ENCODE measurements at places on chromosomes 12 and 14.

- no peak for DNase-seq
Measured at GRCh38 chr12:94336211-94336925, 123.3 kb downstream of the CEP83 start.

DNA sequence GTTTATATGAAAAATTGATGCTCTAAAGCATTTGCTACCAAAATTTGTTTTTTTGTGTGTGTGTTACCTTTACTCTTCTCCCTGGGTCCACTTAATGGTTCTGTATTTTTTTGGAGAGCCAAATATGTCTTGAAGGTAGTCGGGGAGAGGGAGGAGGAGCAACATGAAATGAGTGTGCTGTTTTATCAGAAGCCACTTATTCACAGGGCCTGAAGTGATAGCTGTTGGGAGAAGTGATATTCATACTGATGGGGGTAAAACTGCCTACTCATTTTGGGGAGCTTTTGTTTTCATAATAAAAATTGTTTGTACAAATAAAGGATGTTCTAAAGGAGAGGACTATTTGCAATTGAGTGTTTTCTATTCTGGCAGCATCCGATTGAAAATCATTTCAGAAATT, 29.2 kb downstream of the CRADD start:
- DNase-seq: no peak

GRCh38 chr12:127079636-127080035, 1187.3 kb upstream of the TMEM132C start:
- no peak for DNase-seq

DNA sequence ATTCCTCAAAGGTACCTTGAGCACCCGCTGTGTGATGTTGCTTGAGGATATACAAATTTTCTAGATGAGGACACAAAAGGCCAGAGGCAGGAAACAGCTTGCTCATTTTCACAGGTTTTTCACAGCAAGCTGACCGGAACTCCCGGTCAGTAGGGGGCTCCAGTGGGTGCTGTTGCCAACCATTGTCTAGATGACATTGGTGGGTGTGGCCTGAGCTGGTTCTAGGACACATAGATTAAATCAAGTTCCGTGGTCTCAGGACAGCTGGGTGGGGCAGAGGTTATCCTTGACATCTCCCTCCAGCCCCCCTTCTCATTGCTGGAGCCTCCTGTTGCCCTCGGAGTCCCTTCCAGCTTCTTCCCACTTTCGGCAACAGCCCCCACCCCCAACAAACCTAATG, 153.6 kb upstream of the FKBP4 start:
- no peak for DNase-seq

GRCh38 chr14:39884091-39884490, 451.9 kb upstream of the FBXO33 start:
- DNase-seq: no peak

GRCh38 chr12:114063435-114063834, 97.3 kb upstream of the RBM19 start:
- no peak for DNase-seq

- DNase-seq: no peak
Measured at GRCh38 chr12:67813456-67813904, 164.9 kb downstream of the DYRK2 start.

DNA sequence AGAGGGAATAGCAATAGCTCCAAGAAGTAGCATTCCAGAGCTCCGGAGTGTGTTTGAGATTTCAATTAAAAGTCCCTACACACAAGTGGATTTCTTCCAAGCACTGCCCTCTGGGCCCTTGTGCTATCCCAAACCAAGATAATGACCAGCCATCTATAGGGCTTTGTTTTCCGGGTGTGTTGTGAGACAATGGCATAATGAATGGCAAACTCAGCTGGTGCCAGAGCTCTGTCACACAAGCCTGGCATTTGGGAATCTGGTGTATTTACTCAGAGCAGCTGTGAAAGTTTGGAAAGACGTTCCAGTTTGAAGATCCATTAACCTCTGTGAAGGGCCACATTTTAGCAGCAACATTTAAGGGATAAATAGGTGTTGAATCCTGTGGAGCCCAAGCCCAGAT, 61.2 kb upstream of the TMTC2 start:
- DNase-seq: no peak

DNA sequence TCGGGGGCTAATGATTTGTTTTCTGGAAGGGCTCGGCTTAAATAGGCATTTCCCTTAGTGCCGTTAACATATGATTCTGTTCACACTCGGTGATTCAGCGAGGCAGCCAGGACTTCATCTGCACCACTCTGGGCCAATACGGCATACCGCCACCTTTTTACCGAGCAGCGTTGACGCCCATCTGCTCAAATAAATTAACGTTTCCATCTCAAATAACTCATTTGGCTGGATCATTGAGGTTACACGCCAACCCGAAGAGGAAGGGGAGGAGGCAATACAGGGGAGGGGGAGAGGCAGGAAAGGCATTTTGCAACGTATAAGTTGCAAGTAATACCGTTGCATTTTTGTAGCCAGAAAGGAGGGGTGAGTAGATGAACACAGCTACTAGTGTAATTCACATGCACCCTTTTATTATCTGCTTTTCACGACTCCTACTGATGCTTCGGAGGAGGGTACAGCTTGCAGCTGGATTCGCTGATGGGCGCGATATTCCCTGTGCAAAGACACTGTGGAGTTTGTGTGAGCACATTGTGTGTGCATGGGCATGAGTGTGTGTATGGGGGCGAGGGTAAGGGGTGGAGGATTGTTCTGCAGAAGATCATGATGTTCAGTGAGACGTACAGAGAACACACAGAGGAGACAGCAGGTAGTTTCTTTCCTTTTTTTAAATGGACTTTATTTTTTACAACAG, 45.9 kb downstream of the MAP1LC3B2 start:
- DNase-seq: no peak

DNA sequence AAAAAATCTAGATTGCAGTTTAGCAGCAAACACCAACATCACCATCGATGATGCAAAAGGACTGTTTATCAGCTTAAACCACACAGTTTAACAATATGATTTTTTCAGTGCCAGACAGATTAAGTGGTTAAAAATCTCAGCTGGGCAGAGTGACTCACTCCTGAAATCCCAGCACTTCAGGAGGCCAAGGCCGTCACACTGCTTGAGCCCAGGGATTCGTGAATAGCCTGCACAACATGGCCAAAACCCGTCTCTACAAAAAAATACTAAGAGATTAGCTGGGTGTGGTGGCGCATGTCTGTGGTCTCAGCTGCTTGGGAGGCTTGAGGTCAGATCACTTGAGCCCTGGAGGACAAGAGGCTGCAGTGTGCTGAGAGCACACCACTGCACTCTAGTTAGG, 8.9 kb downstream of the RSRC2 start:
- DNase-seq: no peak

GRCh38 chr14:63662776-63663175, 21.1 kb upstream of the WDR89 start:
- no peak for DNase-seq

DNA sequence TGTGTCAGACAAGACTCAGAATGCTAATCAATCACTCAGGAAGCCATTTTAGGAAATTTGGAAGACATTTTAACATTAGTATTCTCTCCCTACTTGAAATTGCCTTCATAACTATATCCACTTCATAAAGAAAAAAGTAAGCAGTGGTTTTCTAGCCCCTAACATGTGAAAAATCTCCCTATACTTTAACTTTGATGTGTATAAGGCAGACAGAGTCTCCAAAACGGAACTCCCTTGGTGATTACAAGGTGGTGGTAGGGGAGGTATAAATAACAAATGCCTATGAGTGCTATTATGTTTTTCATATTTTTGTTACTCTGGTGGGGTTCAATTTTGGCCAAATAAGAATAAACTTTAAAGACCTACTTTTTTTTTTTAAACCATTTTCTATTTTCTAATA, 300.3 kb downstream of the BTG1 start:
- DNase-seq: no peak

DNA sequence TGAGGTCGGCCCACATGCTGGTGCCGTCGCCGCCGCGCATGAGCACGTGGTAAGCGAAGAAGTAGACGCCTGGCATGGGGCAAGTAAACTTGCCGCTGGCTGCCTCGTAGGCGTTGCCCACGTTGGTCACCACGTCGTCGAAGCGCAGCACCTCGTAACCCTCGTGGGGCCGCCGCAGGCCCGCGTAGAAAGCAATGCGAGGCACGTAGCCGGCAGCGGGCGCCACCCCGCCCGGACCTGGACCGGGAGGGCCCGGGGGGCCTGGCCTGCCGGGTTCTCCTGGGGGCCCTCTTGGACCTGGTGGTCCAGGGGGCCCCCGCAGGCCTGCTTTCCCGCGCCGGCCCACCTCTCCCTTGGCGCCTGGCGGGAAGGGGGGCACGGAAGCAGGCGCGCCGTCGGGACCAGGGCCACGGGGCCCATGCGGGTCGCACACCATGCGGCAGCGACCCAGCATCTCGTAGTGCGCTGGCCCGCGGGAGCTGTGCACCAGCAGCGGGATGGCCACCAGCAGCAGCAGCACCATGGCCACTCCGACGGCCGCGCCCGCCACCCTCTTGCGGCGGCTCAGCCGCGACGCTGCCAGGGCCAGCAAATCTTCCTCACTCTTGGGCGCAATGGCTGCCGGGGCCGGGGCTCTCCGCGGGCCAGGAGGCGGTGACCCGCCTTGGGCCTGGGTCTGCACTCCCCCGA, 888 bp downstream of the C1QL4 start:
- no peak for DNase-seq

DNA sequence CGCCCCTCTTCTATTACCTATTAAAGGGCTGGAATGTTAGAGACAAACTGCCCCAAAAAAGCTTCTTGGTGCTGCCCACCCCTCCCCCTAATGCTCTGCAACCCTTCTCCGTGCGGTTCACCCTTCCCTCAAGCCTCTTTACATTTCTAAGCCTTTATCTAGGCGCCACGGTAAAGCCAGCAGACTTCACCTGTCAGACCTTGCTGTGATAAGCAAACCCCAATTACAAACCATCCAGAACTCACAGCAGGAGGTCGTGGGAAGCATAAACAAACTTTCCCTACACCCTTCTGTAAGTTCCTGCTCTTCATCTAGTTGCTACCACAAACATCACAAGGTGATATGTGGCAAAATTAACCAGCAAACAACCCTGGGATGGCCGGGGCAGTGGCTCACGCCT, 56.8 kb downstream of the MOK start:
- no peak for DNase-seq

GRCh38 chr14:69612783-69613130, 1.4 kb downstream of the SUSD6 start:
- DNase-seq: no peak

DNA sequence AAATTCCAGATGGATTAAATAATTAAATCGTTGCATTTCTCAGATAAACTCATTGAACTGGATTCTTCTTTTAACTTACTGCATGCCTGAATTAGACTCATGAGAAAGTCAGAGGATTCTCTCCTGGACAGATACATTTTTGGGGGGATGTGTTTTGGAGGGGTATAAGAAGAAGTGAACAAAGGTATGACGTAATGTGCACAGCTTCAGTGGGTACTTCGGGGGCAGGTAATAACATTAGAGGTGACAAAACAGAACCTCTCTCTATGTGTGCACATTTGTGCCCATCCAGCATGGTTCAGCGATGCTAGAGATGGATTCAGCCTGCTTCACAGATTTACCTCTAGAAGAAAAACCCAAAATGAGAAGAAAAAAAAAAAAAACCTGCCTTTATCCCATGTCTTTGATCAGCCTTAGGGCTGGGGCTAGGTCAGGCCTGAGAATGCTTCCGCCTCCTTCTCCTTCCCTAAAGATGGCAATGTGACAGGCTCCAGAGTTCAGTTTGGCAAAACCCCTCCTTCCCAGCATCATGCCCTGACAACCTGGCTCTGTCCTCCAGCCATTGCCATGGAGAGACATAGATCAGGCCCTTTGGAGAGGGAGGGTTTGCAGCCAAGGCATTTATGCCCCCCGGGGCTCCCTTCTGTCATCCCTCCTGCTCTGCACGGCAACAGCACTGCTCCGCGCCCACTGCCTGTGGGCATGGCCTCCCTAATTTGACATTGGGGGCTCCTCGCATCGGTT, 166.7 kb downstream of the KCNA5 start:
- no peak for DNase-seq

DNA sequence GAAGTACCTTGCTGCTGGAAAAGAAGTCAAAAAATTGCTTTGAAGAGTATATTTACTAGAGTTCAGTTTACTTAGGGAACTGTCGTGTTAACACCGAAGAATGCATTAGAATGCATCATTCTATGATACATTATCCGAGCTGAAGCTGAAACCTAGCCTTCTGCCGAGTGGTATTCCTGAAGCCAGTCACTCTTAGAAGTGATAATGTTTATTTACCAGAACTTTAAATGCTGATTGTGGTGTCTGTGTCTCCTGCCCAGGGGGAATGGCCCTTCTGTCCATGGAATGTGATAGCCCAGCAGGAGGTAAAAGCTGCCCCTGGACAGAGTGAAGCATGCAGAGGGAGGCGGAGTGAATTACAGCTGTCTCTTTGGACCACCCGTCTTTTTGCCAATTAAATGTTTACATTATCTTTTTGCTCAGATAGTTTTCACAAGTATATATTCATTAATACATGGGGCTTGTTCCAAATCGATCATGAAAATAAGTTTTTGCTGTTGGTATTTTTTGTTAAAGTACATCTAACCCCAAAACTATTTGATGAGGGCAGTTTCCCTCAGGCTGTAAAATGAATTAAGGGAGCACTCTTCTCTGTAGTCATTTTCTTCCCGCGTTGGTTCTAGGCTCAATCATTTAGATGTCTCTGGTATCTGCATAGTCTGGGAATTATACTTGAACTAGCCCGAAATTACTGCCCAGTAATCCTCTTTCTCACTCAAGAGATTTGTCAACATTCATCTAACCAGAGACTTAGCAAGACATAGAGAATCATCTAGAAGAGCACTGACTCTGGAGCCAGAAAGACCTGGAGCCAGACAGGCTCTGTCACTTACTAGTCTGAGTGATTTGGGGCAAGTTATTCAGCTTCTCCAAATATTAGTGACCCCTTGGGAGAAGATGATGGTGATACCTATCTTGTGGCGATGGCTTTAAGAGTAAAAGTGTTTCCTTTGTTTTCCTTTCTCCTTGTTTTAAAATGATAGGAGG, 147.6 kb downstream of the CRADD start:
- DNase-seq: no peak

DNA sequence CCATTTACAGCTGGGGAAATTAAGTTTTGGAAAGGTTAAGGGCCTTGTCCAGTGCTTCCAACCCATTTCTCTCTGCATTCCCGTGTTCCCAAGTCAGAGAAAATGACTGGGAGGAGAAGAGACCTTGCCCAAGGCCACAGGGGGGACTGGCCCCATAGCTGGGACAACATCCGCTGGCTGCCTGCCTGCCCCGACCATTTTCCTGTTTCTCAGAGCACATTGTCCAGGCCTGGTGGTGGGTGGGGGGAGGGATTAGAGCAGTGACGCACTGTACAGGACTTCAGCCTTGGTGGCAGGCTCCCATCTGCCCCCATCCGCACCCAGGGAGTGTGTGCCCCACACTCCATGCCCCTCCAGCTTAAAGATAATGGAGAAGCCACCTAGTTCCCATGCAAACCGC, 27.7 kb downstream of the DIO3 start:
- no peak for DNase-seq
